ENCODE measurements at places on chromosomes 2 and 18.

GRCh38 chr18:12883372-12883683, 709 bp downstream of the PTPN2 start:
- no peak for DNase-seq

GRCh38 chr18:13612196-13612997, 114.0 kb downstream of the FAM210A start:
- peak; percentile 83 for DNase-seq

- DNase-seq, result no peak
These were observed 148.1 kb downstream of the TMEM163 start for GRCh38 chr2:134570676-134571075.

DNA sequence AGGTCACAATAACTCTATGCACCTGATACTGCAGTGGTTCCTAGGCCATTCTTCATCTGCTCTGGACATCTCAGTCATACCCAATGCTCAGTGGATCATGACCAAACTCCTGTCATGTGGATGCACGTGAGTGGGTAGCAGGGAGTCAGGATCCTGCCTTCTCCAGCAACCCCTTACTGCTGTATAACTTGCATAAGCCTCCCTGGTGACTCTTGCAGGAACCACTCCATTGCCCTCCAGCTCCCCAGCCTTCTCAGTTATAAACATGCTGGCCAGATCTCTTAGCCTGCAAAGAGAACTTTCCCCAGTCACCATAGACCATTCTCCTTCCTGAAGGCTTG, 98.6 kb upstream of the ZNF397 start:
- DNase-seq, result no peak

- DNase-seq, result no peak
These were observed 12.5 kb downstream of the GREB1L start for GRCh38 chr18:21254576-21254975.

- peak; percentile 28 for DNase-seq
These were observed 580 bp downstream of the TMEM163 start for GRCh38 chr2:134718023-134718816.

DNA sequence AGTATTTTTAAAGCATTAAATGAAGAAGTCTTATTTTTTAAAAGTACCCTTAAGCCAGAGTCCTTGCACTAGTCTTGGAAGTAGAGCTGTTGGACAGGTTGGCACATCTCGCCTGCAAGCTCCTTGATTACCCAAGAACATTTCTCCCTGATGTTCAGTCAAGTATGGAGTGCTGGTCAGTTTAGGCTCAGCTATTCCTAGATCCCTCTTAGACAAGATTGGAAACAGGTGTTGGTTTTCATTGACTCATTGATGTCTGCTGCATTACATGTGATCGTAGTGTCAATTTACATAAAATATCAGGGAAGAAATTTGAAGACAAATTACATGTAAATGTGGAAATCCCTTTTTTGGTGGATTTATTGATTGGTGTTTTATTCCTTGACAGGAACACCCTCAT, 170.4 kb downstream of the ZNF407 start:
- DNase-seq, result no peak

GRCh38 chr2:96916646-96917543, 47.0 kb upstream of the SEMA4C start:
- DNase-seq, result no peak

GRCh38 chr2:232927793-232928550, 57.9 kb downstream of the SNORC start:
- DNase-seq, result peak; percentile 37

GRCh38 chr18:58303363-58303762, 259.3 kb downstream of the NEDD4L start:
- peak; percentile 68 for DNase-seq

Measured in activated CD4-positive, alpha-beta T cell treated with anti-CD3 and anti-CD28 coated beads for 36 hours (primary cell).